ENCODE measurements at places on chromosomes 13 and 19.

DNA sequence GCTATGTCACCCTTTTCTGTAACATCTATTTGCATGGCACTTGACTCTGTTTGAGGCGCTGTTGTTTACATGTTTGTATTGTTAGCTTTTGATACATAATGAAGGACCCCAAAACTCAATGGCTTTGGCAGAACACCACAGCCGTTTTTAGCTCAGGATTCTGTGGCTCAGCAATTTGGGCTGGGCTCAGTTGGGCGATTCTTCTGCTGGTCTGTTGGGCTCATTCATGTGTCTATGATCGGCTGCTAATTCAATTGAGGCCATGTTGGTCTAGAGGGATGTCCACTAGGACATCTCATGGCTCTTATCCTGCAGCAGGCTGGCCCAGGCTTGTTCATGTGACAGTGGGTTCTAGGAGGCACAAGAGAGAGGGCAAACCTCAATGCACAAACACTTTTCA lies 33.9 kb downstream of the VSTM2B start:
- no peak for DNase-seq

DNA sequence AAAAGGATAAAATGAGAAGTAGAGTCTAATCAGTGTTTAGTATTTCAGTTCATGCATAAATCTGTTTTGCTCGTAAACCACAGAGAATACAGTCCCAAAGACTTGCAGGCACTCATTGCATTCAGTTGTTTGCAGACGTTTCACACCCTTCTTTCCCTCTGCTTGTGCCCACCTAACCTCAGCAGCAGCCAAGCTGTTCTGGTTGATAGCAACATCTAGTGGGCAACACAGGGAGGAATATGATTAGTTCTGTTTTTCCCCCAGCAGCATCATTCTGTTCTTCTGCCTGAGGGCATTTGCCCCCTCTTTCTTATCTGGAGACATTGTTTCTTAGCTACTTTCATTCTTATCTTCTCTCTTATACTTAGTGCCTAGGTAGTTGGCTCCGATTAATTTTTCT lies 135.6 kb downstream of the PAN3 start:
- DNase-seq: no peak

DNA sequence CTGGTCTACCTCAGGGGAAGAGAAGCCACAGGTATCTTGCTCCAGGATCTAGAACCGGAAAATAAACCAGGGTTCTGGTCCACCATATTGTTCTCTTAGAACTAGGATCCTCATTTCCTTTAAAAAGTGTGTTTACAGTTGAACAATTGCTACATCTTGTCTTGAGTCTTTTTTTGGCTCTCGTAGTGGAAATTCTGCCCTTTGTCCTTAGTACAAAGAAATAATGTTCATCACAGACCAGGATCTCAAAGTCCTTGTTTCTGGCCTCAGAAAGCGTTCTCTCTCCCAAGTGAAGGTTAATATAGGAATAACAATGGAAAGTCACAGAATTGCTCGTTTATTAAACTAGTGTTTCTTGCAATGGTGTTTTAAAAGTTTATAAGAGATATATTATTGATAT lies 20.8 kb downstream of the KLF2 start:
- no peak for DNase-seq

- DNase-seq: no peak
Observed at GRCh38 chr13:39811051-39811450, 155.6 kb downstream of the COG6 start.

DNA sequence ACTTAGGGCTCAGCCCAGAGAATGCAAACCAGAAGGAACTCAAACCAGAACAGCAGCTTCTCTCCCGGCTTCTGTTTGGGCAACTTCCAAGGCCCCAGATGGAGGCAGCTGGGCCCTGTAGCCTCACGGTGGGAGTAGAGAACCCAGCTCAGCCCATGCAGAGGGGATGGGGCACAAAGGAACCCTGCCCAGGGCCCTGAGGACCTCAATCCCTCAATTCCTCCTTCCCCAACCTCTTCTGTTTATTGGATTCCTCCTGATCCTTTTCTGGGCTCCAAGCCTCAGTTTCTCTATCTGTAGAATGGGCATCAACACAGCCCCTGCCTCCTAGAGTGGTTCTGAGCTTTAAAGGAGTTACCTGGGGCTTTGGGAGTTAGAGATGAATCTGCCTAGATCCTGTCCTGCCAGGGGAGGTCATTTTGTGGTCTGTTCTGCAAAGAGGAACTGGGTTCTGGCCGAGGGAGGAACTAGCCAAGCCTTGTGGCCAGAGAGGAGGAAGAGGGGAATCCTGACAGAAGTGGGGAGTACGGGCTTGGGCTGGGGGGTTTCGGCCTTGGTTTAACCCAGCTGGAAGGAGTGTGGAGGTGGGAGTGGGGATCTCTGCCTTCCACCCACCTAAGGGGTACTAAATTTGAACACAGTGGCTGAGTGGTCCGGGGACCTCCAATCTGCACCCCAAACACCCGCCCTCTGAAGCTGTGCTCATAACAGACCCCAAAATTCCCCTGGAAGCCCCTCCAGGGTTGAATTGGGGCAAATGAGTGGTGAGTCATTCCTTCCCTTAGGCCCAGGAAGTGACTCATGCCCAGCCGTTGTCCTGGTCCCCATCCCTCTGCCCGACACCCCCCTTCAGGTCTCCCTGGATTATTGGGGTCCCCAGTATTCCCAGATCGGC lies 2.7 kb downstream of the ADGRE5 start:
- DNase-seq: no peak

DNA sequence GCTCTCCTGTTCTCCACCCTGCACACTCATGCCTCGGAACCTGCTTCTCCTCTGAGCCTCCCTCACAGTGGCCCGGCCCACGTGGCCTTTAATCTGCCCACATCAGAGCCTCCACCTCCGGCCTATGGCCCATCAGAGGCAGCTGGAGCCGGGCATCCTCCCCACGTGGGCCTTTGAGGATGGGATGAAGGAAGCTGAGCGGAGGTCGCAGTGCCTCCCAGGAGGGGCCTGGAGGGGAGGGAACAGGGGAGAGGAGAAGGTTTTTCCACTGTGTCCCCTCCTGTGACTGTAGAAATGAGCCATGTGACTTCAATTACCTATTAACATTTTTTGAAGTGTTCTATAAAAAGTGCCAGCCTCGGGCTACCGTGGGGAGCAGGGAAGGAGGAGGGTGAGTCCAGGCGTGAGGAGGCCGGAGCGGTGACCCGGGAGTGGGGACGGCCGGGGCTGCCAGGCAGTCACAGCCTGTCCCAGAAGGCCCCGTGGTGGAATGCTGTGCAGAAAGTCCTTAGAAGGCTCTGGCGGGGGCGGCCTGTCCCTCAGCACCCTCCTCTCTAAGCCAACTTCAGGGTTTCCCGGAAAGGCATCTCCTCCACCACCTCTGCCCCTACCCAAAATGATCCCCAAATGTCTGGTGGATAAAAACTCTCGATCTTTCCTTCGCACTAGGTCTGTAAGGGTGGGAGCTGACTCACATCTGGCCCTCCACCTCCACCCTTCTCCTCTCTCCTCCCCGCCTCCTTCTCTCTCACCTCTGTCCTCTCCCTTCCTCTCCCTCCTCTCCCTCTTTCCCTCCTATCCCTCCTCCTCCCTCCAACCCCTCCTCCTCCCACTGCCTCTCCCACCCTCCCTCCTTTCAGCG lies 24.8 kb upstream of the SLC1A5 start:
- DNase-seq: no peak

DNA sequence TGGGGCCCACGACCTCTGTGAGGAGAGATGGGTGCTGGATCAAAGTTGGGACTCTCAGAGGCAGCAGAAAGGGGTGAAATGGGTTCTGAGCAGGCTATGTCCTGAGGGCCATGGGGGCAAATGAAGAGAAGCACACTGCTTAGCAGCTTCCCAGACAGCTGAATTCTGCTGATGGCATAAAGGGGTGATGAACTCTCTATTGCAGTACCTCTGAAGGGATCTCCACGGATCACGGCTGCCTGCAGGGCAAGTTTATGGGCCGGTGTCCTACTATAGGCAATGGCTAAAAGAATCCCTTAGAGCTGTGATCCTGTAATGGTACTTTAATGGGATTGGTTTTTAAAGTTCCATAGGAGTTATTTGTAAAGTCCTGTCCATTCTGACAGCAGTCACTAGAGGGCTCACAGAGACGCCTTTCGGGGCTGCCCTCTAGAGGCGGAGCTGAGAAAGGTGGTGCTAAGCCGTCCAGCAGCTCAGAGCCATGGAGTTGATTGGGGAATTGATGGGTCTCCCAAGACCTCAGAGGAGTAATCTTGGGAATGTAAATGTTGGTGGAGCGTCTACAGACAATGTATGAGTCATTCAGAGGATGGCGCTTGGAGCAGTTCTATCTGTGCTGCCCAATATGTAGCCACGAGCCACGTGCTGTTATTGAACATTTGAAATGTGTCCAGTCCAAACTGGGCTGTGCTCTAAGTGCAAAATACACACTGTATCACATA lies 287.3 kb downstream of the COG6 start:
- DNase-seq: no peak

GRCh38 chr19:16327501-16327900 lies 2.9 kb downstream of the KLF2 start:
- no peak for DNase-seq

- no peak for DNase-seq
Observed at GRCh38 chr19:35204799-35205732, 23.5 kb downstream of the FAM187B start.

All from left renal cortex interstitium (tissue), 4 donors.